Eye (tissue), 1 donor: ENCODE measurements at places on chromosomes 16 and 17.

GRCh38 chr16:83247767-83248372, 559.9 kb upstream of the HSBP1 start:
- no peak for DNase-seq

DNA sequence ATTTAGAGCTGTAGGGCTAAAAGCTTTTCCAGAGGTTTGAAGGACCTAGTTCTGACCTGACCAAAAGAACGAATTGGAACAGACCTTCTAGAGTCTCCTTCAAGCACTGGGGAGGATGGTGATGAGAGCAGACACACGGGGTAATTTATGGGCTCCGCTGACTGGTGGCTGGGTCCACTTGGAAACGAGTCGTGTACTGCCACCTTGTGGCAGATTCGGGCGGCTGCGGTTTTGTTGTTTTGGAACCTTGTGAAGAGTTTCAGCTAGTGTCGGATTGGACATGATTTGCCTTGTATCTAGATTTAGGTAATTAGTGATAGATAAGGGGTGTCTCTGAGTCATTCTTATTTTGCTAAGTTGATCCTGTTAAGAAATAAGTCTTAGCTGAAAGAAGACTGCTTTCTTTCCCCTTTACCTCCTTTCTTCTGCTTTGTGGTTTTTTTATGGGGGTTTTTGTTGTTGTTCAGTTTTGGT, 98.9 kb downstream of the AATF start:
- peak; percentile 96 for DNase-seq

DNA sequence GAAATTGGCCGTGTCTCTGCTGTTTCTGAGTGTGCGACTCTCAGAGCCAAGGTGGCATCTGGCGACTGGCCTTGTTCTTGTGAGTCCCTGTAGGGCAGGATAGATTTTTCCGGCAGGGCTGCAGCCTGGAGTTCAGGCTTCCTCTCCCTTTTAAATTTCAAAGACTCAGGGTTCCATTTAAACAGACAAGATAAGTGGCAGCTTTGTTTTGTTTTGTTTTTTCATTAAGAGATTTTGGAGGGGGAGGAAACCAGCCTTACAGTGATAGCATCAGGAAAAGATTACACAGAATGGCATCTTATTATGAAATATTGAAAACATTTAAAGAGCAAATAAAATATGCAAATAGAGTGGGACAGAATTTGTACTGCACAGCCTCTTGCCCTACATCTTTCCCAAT, 151.3 kb downstream of the RPTOR start:
- no peak for DNase-seq

DNA sequence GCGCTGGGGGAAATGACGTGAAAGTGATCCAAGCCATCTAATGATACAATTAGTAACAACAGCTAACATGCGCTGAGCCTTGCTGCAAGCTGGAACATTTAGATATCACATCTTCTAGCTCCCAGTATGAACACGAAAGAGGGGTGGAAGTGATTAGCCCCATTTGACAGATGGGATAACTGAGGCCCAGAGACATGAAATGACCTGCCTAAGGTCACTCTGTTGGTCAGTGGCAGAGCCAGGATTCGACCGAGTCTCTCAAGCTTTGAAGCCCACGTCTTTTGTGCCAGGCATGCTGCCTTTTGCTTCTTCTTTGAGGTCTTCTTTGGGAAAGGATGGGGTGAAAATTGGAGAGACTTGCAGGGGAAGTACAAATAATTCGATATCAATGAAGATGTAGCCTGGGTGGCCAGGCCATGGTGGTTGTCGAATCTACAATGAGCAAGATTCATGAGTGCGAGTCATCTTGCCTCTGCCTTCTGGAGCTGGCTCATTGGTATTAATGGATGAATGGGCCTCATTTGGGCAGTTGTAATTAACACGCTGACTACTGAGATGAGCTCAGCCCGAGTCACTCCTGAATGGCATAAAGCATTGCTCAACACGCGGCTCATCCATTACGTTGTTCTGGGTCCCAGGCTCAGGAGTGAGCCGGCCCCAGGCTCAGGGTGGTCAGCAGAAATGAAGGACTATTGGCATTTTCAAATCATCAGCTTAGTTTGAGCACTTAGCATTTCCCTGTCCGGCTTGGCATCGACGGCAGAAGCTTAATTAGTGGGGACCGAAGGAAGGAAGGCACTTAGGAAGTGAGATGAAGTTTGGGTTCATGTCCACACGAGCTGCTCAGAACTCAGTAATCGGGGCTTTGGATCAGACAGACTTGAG, 28.0 kb upstream of the GPRC5B start:
- no peak for DNase-seq

DNA sequence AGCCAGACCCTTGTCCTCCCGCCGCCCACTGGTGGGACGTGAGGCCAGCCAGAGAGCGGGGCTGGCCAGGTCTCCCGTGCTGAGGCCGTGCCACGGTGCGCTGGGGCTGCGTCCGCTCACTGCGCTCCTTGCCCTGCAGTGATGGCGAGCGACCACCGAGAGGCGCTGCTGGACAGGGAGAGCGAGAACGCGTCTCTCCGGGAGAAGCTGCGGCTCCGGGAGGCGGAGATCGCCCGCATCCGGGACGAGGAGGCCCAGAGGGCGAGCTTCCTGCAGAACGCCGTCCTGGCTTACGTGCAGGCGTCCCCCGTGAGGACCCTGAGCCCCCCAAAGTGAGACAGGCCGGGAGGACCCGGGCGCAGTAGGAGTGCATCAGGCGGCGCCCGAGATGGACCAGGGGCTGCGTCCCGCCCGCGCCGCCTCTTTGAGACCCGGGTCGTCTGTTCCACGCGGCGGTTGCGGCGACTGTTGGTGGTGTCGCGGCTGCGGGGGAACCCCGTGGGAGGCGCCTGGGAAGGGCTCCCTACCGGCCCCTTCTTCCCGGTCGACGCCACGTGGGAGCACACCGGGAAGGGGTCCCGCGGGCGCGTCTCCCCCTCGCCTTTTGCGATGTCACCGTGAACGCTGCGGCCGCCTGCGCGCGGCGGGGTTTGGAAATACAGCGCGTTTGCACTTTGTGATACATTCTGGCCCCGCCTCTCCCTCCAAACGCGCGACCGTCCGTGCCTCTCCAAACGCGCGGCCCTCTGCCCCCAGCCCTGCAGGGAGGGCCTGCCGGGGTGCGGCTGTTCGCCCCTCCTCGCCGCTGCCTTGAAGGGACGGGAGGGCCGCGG, 792 bp upstream of the RAC3 start:
- DNase-seq, result peak; percentile 92

GRCh38 chr16:12708266-12708665, 95.4 kb downstream of the CPPED1 start:
- DNase-seq, result no peak

- DNase-seq, result no peak
Measured at GRCh38 chr16:81629896-81630634, 149.0 kb upstream of the PLCG2 start.
